Activated CD4-positive, CD25-positive, alpha-beta regulatory T cell treated with anti-CD3 and anti-CD28 coated beads, Interleukin-2, amount 50 U/mL, for 16 hours (primary cell): ENCODE measurements at places on chromosomes 12 and 14.

- DNase-seq, result no peak
Observed at GRCh38 chr14:53032161-53032803, 81.4 kb upstream of the FERMT2 start.

GRCh38 chr12:43740511-43741100 lies 18.0 kb downstream of the PUS7L start:
- DNase-seq, result no peak

- no peak for DNase-seq
Observed at GRCh38 chr14:61671082-61671481, 24.2 kb upstream of the HIF1A start.

- no peak for DNase-seq
Observed at GRCh38 chr12:21615431-21615830, 10.8 kb upstream of the GYS2 start.

- no peak for DNase-seq
Observed at GRCh38 chr12:71942259-71942658, 3.6 kb downstream of the TPH2 start.
